Stimulated activated CD8-positive, alpha-beta memory T cell treated with anti-CD3 and anti-CD28 coated beads, Interleukin-4, amount 100 ng/mL, for 4 hours (primary cell): ENCODE measurements at places on chromosomes 5 and 9.

GRCh38 chr5:3300726-3301125 lies 294.9 kb upstream of the IRX1 start:
- no peak for DNase-seq

- no peak for DNase-seq
Measured at GRCh38 chr9:23783509-23783908, 42.5 kb downstream of the ELAVL2 start.

GRCh38 chr9:72527801-72528195 lies 6.4 kb downstream of the TMC1 start:
- no peak for DNase-seq

DNA sequence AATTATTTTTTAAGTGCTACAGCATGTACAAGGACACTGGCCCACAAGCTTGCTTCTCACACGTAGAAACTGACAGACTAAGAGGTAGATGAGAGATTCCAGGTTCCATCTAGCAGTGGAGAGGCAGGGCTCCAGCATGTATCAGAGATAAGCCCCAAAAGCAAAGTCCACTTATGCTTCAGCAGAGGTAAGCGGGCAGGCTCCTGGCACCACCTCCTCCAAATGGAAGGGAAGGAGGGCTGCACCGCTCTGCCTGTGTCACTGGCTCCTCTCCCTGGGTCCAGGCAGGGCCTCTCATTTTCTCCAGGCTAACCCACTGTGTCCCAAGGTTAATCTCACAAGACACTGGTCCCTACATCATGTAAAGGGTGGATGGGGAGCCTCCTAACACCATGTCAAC lies 15.9 kb downstream of the GRHPR start:
- no peak for DNase-seq

DNA sequence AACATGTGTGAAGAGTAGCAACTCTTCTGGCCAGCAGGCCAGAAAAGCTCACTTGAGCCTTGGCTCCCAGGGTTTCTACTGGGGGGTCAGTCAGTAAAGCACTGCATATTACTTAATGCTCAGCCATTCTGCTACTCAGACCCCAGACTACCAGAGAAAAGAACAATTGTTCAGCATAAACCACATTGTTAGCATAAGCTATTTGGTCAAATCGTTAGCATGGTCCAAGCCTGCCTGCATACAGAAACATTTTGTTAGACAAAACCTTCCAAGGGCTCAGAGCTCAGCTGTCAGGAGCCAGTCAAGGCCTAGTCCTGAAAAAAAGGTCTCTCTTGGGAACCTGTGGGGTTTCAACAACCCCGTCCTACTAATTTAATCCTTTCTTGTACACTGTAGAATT lies 449.3 kb downstream of the PRR16 start:
- DNase-seq = no peak

DNA sequence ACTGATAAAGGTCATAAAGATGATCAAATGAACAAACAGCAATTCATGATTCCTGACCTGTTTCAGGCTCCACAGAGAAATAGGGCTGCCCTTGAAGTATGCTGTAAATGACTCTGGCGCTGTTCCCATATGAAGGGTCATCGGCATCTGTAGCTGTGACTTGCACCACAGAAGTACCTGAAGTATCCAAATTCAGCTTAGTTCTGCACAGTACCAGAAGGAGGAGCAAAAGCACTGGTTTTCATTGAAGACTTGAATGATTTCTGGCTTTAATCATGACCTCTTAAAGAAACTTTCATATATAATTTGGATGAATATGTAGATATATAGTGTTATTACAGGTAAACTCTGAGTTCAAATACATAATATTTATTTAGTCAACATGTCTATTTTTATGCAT lies 109.1 kb downstream of the CDH10 start:
- no peak for DNase-seq

DNA sequence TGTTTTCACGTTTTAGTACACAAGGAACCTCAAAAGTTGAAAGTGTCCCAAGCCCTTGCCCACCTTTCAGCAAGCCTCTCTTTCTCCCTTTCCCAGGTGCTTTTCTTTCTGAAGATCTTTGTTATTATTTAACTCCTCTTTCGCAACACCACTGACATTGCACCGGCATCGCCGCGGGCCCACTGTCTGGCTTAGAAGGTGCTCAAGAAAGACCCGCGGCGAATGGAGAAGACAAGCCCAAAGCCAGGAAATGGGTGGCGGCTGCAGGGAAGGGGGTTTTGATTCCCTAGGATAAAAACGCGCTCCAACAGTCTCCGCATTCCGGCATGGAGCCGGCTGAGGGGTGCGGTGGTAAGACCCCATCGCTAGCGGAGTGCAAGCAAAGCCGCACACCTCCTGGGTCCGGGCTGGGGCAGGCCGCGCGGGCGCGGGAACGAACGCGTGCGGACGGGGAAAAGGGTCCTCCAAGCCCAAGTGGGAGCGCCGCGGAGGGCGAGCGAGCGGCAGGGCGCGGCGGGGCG lies 404 bp upstream of the AFAP1L1 start:
- no peak for DNase-seq

DNA sequence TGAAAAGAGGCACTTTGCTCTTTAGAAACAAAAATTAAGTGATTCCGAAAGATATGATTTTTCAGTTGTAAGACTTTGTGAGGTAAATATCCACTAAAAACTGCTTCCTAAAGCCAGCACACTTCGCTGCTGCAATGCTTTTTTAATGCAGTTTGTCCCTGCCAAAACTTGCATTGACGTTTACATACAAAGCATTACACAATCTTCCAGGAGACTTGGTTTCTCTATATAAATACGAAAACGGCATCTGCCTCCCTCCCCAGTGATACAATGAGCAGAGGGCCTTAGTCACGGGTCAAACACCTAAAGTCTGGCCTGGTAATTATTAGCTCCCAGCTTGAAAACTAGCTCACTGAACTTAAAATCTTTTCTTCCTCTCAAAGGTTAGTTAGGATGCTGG lies 170.7 kb downstream of the TSSK1B start:
- DNase-seq = no peak

GRCh38 chr5:114402206-114402605 lies 40.3 kb downstream of the KCNN2 start:
- no peak for DNase-seq

DNA sequence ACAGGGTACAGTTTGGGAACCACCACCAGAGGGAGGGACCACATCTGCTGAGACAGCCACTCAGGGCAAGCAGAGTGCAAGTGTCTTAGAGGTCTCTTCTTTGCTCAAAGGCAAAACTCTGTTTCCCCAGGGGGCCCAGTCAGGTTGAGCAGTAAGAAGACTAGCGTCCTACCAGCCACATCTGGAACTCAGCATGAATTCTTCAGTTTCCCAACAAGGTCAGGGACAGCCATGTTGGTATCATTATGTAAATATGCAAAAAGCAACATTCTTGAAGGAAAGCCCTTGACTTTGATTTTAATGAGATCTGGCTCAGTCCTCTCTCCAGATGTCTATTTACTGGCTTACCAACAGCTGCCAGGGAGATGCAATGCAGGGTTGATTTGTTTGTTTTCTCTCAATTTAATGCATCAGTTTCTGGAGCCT lies 46.7 kb downstream of the TGFBI start:
- DNase-seq = no peak

GRCh38 chr9:137278061-137278701 lies 655 bp downstream of the TOR4A start:
- DNase-seq = no peak

GRCh38 chr9:86503314-86503713 lies 149.1 kb upstream of the TUT7 start:
- DNase-seq = no peak

DNA sequence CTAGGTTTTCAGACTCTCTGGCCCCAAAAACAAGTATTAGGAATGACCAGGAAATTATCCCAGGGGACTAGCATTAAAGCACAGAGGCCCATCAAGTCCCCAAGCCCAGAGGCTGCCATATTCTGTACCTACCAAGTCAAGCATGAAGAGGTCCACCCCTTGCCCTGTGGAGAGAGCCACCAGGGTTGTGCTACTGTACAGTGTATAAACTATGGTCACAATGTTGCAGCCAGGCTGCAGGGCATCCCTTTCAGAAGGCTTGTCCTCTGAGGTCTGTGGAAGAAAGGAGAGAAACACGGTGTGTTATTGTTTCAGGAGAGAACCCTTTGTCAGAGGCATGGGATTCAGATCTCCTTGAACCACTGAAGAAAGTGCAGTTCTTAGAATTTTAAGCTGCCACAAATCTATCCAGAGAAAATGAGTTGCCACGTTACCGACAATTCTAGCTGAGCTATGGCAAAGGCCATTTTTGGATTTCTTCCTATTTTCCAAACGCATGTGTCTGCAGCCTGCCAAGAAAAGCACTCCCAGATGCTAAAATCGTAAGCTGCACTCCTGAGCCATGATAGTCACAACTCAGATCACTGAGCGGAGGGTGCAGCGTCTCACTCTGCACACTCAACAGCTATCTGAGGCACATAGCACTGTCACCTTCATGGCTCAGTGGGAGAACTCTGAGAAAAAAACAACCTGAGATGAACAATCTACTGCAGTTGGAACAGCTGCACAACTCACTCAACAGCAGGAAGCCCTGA lies 45.5 kb upstream of the SPATA31E1 start:
- DNase-seq = no peak

DNA sequence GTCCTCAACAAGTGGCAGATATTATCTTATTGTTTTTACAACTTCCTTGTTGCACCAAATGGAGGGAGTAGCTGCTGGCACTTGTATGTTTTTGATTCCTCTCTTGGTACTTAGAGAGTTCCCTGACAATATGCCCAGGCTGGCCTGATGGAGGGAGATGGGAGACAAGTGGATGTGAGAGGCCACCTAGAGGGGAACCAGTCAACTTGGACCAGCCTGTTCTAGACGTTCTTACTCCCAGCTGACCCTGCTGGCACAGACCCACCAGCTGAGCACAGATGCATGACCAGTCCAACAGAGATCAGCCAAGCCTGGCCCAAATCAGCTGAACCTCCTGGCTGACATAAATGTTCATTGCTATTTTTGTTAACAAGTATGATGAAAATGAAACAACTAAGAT lies 60.9 kb upstream of the GDNF start:
- no peak for DNase-seq

GRCh38 chr5:66609615-66610014 lies 13.4 kb downstream of the MAST4 start:
- no peak for DNase-seq

DNA sequence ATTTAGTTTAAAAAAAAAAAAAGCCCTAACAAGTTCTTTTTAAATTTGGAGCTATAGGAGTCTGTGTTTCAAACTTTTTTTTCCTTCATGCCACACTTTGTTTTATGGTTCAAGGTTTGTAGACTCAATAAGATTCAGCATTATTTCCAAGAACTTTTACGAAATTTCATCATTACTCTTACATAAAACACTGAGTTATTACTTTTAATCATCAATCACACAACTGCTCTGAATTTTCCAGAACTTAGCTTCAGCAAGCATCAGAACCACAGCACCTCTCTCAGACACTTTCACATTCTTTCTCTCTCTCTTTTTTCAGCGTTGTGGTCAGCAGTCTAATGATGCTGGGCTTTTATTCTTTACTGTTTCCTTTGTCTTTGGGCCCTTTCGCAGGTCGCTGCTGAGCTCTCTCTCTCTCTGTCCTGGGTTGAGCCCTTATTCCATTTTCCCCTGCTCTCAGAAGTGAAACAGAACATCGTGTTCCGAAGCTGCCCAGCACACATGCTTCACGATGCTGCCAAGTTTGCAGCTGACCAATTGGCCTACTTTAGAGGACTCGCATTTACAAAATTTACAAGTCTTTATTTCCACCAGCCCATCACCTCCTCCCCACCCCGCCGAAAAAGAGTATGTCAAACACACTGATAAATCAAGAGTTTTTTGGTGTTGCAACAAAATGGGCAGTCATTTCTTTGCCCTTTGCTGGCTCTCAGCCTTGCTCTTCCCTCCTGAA lies 44.6 kb upstream of the PIK3R1 start:
- DNase-seq = no peak

- no peak for DNase-seq
Measured at GRCh38 chr9:134698587-134699342, 57.2 kb downstream of the COL5A1 start.

- no peak for DNase-seq
Measured at GRCh38 chr9:6461619-6462018, 48.6 kb downstream of the UHRF2 start.

GRCh38 chr5:58965677-58966414 lies 383.0 kb downstream of the RAB3C start:
- no peak for DNase-seq

- no peak for DNase-seq
Measured at GRCh38 chr5:96173366-96173765, 211.7 kb upstream of the ELL2 start.

GRCh38 chr5:141369994-141370848 lies at the start of gene PCDHGB3:
Gene PCDHGB3 (plus strand): TSS chr5:141370242. CDS start chr5:141370395, 153 bp downstream.
- DNase-seq = no peak

- no peak for DNase-seq
Measured at GRCh38 chr9:91151718-91152095, 210.0 kb downstream of the AUH start.
